Stimulated activated CD4-positive, alpha-beta T cell treated with anti-CD3 and anti-CD28 coated beads, Interleukin-4, amount 100 ng/mL, for 4 hours (primary cell): ENCODE measurements at places on chromosomes 12 and 14.

GRCh38 chr14:102159841-102160240 lies 20.1 kb downstream of the WDR20 start:
- DNase-seq: no peak

- DNase-seq: peak; percentile 0
These were observed 10.1 kb downstream of the NOC4L start for GRCh38 chr12:132154341-132154761.

- DNase-seq: no peak
These were observed 56.2 kb downstream of the FNTB start for GRCh38 chr14:65042731-65043372.

GRCh38 chr14:68182492-68182891 lies 362.9 kb downstream of the RAD51B start:
- DNase-seq: no peak

GRCh38 chr14:64983439-64984310 lies 3.0 kb upstream of the FNTB start:
- no peak for DNase-seq

GRCh38 chr12:16327963-16328362 lies 19.5 kb upstream of the MGST1 start:
- no peak for DNase-seq

GRCh38 chr12:25853316-25854095 lies 105.0 kb upstream of the RASSF8 start:
- no peak for DNase-seq

- DNase-seq: no peak
These were observed 56.2 kb downstream of the ARL6IP4 start for GRCh38 chr12:123036466-123037285.

GRCh38 chr12:97797473-97797872 lies 334.9 kb downstream of the RMST start:
- DNase-seq: no peak

GRCh38 chr14:90277581-90278198 lies 21.3 kb downstream of the PSMC1 start:
- no peak for DNase-seq

DNA sequence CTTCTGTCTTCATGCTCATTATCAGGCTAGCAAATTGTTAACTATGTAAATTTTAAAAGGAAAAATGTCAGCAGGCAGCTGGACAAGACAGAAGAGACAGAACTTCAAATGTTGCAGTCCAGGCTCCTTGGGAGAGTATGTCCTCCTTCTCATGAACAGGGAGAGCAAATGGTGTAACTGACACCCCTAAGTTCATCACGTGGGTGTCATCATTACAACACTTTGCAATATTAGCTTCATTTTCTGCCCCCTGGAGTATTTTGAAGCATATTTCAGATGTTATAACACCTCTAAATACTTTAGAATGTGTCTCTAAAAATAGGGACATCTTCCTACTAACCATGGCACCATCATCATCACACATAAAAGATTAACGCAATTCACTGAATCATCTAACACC lies 62.1 kb downstream of the ZNF664 start:
- no peak for DNase-seq
